CD4-positive, alpha-beta T cell (primary cell): ENCODE measurements at places on chromosomes 2 and 18.

DNA sequence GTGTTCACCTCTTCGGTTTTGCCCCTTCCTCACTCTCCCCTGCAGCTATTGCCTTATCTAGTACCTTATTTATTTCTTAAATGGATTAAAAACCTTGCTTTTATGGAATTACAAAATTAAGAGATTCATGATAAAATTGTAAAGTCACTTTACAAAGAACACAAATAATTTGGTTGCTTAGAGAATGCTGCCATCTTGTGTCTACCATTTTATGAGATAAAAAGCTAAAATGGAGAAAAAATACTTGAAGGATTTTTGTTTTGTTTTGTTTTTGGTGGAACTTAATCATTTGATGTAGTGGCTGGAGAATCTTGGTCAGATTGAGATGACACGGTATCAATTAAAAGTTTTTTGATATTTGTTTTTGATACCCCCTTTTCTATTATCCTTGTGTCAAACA is 69.6 kb downstream of the R3HDM1 start:
- DNase-seq: no peak

DNA sequence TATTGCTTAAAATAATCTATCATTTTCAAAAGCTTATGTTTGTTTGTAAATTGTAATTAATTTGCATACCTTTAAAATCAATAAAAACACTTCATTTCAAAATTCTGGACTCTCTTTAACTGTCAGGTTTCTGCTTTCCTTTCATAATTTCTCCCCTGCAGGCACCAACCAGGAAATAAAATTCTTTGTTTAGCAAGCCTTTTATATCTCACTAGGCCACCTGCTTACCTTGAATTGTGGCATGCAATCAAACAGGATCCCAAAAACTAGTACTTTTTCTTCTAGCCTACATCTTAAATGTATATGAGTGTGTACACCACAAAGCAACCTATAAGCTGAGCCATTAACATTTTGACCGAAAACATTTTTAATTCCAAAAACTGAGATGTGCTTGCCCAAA is 233.1 kb downstream of the NR4A2 start:
- no peak for DNase-seq

DNA sequence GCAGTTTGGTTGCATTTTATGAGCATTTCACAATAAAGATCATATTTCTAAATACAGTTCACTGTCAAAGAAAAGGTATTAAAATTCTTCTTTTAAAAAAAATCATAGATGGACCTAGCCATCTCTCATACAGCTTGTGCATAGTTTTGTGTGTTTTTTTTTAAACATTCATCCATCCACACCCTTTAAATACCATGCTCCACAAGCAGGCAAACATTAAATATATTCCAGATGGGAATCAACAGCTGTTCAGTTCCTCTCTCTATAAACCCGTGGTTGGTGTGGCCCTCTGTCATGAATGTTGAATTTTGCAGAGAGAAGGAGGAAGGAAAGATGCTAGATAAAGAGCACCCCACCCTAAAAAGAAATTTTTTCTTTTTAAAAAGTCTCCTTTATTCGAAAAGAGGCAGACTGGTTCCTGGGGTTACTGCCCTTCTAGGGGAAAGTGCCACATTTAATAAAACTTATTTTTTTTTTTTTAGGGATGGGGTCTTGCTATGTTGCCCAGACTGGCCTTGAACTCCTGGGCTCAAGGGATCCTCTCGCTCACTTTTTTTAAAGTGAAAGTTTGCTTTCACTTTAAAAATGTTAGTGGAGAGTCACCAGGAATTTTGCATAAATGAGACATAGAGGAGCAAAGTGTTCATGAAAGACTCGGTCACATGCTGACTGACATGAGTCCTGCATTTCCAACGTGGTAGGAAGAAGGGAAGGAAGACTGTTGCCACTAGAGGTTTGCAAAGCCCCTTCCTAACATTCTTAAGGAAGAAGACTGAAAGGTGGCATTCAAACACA is 73.9 kb upstream of the LMAN1 start:
- no peak for DNase-seq

DNA sequence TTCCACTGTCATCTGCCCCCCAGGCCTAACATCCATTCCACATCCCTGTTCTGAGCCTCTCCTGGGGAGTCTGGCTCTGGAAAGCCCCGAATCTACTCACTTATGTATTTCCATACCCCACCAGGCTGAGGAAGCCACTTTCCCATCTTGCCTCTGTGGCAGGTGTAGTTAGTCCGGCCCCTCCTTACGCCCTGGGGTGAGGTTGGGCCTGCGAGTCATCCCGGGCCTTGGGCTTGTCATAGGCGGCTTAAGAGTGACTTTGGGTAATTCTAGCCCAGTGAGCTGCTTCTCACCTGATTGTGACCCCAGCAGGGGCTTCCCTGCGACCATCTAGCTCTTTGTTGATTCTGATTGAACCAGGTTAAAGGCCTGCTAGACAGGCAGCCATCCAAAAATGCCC is 21.1 kb downstream of the PCARE start:
- DNase-seq: no peak

- DNase-seq: no peak
Measured at GRCh38 chr2:127361929-127362885, 25.6 kb downstream of the MAP3K2 start.

- DNase-seq: no peak
Measured at GRCh38 chr2:99857867-99858444, 284.4 kb downstream of the AFF3 start.

GRCh38 chr2:232420463-232421188 is 14.0 kb downstream of the ALPG start:
- no peak for DNase-seq

DNA sequence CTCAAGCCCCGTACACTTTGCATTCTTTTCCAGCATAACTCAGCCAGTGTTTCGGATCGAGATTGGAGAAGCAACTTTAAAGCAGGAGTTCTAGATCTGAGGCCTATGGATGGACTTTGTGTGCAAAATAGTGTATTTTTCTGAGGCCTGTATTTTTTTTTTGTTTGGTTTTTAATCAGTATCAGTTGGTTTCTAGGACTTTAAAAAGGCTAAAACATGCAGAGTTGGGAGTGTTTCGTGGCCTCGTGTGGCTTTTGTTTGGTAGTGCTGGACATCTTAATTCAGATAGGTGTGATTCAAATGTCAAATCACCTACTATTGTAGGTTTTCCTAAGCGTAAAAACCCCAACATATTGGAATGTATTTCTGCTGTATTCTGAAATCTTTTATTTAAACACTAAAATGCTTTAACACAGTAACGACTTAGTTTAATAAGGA is 282 bp upstream of the PUS10 start:
- no peak for DNase-seq

- DNase-seq: no peak
Measured at GRCh38 chr2:138536302-138536701, 34.7 kb downstream of the SPOPL start.

GRCh38 chr18:50721451-50722120 is 98.2 kb downstream of the MRO start:
- no peak for DNase-seq

DNA sequence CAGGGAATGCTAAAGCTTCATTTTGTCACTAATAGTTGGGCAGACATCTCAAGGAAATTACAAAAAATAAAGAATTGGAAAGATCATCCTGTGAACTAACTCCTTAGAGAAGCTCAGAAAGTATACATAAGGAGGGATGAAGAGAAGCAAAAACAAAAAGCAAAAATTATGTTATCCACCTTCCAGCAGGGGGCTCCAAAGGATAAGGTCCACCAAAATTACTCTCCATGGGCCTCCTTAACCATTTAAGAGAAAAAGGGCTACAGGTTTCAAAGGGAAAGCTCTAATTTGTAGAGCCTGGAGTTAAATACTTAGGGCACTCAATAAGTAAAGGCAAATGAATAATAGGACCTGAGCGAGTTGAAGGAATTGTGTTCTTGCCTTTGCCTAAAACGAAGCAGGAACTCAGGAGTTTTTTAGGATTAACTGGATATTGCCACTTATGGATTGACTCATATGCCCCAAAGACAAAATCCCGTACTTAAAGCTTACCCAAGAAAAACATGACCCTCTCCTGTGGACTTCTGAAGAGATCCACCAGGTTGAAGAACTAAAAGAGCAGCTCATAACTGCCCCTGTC is 1167.9 kb downstream of the DSC3 start:
- no peak for DNase-seq

DNA sequence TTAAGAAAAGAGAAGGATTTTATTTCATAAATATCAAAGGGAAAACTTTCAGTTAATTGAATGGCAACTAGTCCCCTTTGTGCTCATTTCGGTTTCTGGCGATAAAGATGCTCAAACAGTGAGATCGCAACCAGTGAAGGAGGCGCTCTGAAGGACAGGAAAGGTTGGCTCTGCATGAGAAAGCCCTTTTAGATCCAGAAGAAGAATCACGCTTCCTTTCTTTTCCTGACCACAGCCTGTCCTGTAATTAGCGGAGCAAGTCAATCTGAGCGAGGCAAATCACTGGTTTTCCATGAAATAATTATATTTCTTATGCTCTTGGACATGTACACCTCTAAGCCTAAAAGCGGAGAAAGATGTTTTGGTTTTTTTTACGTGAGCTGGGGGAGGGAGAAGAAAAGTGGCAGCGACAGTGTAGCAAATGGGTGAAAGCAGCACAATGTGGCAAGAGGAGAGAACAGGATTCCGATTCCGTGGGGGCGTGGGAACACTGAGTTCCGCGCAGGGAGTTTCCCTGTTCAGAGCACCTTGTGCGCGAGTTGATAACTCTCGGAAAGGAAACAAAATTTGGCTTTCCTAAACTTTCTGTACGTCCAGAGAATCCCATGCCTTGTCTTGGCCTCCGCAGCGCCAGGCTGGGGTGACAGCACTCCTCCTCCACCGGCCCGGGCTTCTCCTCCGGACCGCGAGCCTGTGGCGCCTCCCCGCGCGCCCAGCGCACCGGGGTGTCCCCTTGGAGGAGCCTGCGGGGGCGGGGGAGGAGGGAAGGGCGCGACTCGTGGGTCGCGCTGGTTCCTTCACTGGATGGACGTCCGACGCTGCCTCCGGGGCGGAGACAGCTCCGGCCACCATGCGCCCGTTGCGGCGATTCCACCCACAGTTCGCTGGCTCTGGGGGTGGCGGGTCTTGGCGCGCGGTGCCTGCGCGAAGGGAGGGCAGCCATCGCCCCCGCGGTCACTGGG is 620 bp upstream of the SLC9A2 start:
- no peak for DNase-seq

DNA sequence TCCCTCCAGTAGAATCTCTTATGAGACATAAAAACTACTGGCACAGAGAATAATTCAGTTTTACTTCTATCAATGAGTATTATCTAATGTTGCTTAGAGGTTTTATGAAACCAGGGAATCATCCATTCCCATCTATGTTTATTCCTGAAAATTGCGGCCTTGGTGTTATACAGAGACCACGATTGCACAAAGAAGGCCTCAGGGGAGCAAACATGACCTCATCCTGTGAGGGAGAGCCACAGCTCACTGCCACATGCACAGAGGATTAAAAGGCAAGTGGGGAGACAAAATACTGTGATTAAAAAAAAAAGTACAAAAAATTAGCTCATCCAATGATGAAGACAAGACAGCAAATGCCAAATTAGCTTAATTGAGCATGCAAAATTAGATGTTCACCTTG is 111.8 kb upstream of the SLC35G4 start:
- no peak for DNase-seq

- DNase-seq: no peak
Measured at GRCh38 chr2:208074610-208075356, 49.5 kb upstream of the PLEKHM3 start.

- DNase-seq: no peak
Measured at GRCh38 chr2:148819019-148819585, 55.9 kb upstream of the KIF5C start.

- DNase-seq: no peak
Measured at GRCh38 chr2:102453501-102453900, 19.5 kb upstream of the SLC9A4 start.

GRCh38 chr2:139645617-139646016 is 865.4 kb upstream of the NXPH2 start:
- DNase-seq: no peak

- no peak for DNase-seq
Measured at GRCh38 chr2:121049131-121049530, 235.9 kb downstream of the TFCP2L1 start.

GRCh38 chr18:50042611-50043010 is 152.3 kb downstream of the MYO5B start:
- DNase-seq: no peak

- no peak for DNase-seq
Measured at GRCh38 chr2:193537531-193537930, 1342.8 kb upstream of the TMEFF2 start.

GRCh38 chr2:29011418-29012060 is 30.4 kb downstream of the TOGARAM2 start:
- peak; percentile 93 for DNase-seq

DNA sequence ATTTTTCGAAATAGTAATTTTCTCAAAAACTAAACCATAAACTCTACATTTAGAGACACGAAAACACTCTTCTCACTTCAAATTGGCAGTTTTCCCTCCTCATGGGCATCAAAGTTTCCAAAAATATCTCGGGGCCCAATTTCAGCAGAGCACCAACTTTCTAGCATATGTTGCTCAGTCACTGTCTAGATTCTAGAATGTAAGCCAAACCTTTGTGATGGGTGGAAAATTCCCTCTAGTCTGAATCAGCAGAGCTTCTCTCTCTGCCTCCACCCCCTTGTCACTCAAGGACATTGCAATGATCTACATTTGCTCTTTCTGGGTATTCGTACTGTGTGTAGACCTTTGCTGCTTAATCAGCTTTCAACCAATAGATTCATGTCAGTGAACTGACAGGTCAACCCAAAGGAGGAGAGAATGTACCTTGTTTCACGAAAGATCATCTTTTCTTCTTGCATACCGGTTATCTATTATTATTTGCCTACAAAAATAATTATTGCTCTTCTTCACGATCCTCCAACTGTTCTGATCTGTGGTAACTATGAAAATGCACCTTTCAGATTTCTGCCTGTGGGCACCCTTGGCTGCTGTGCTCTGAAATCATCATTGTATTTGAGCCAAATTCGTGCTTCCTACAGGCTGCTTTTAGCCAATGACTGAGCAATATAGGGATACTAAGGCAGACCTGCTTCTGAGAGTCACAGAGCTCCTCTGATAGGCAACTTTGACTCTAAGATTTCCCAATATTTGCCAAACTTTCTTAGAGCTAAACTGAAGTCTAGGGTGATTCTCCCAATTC is 38.7 kb upstream of the GLS start:
- DNase-seq: no peak

- DNase-seq: no peak
Measured at GRCh38 chr2:8427211-8427610, 254.6 kb upstream of the ID2 start.

DNA sequence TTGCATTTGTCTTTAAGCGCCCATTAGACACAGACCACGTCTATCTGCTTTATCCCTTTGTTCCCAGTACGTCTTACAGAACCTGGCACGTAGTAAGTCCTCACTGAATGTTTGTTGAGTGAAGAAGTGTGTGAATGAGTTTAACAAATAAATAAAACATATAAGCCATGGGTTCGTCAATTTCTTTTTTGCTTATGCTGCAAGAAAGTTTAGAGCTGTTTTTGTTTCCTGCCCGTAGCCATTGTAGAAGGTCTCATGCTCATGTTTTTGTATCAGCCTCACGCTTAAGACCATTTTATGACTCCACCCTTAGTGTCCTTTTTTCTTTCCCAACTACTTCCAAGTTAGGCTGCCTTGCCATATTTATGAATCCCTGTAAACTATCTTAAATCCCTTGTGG is 2.5 kb downstream of the ADD2 start:
- DNase-seq: no peak
